Stimulated activated CD4-positive, alpha-beta T cell treated with anti-CD3 and anti-CD28 coated beads, Interleukin-1b, Interleukin-23, amount 100 ng/mL, for 4 hours (primary cell): ENCODE measurements at places on chromosomes 7 and 10.

- DNase-seq = no peak
Measured at GRCh38 chr7:80630608-80631405, 7.6 kb upstream of the CD36 start.

DNA sequence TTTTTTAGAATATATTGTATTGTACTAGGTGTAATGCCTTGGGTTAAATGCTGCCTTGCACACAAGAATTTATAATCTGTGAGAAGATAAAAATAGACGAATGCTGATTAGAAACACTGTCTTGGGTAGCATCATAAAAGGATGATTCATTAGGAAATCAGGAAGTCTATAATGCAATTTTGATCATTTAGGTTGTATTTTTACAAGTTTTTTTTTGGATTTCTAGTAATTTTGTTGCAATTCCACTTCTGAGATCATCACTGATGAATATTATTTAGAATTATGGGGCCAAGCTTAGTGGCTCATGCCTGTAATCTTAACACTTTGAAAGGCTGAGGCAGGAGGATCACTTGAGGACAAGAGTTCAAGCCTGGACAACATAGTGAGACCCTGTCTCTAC is 29.6 kb downstream of the WBP1L start:
- no peak for DNase-seq

DNA sequence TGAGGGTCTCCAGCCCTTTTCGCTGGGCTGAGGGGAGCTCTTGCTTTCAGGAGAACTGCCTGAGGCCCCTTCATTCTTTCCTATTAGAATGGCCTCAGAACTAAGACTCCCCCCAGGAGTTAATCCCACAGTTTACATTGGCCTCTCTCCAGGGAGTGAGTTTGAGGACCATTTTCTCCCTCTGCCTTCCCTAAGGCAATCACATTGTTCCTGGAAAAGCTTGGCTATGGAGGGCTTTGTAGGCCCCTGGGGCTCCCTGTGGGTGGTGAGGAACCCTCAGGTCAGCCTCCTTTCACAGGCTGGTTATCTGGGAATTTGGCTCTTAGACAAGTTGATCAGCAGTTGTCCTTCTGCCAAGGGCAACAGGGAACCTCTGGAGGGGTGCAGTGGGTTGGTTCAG is 343.7 kb downstream of the RPS24 start:
- no peak for DNase-seq

DNA sequence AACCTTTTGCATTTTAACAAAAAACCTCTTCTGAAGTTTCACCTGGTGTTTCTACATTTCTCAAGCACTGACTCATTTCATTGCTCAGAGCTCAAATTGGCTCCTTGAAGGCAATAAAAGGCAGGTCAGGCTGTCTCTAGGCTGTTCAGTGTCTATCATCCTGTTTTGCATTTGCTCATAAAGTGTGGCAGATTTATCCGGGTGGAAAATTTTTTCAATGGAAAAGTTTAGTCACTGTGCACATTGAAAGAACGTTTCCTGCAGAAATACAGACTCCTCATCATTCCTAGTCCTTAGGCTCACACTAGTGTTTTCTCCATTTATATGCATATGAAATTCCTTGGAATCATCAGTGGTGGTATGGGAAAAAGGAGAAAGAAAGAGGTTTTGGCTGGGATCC is 114.2 kb upstream of the DGKB start:
- DNase-seq = no peak

- no peak for DNase-seq
Measured at GRCh38 chr7:100091411-100092181, 2.8 kb downstream of the COPS6 start.

DNA sequence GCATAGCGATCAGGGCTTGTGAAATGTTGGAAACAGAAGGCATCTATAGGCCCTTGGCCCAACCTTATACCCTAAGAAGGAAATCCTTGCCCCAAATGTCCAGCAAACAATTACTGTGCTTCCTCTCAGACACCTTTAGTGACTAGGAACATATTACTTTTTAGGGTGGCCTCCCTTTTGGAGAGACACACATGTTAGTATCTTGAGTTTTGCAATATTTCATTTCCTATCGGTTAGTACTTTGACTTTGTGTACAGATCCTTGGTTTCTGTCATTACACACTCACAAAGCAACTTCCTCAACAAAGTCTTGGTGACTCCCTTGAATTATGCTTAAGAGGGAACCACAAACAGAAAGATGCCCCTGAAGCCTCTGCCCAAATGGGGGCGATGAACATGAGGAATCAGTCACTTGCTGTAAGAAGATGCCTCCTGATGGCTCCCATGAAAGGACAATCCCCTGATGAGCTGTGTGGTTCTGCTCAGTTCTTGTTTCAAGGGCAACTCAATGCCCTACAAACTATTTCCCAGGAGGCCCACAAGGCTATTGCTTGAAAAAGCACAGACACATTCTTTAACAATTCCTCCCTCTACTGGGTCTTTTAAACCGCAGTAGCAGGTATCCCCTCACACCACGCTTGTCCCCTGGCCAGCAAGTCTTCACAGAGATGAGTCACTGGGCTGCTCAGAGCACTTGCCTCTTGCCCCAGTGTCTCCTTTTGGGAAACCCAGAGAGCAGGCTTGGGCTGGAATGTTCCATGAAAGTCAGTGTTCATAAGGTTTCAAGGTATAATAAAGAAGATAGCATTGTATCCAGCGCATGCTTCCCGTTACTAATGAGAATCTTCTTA is 196.2 kb downstream of the FANK1 start:
- no peak for DNase-seq

GRCh38 chr7:156327474-156327873 is 313.1 kb upstream of the RNF32 start:
- no peak for DNase-seq

DNA sequence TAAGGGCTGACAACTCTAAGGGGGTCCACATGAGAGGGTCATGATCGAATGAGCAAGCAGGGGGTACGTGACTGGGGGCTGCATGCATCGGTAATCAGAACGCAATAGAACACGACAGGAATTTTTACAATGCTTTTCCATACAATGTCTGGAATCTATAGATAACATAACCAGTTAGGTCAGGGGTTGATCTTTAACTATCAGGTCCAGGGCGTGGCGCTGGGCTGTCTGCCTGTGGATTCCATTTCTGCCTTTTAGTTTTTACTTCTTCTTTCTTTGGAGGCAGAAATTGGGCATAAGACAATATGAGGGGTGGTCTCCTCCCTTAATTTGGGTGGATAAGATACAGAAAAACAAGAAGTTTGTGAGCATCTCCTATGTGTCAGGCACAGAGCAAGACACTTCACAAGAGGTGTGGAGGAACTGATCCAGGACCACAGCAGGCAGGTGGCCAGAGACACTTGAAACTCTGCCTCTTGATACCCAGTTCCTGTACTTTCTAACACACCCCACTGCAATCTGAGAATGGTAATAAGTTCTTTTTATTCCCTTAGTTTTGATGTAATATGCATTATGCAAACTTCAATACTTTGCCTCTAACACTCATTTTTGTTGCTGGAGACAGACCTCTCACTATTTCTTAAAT is 18.0 kb upstream of the MRLN start:
- no peak for DNase-seq

DNA sequence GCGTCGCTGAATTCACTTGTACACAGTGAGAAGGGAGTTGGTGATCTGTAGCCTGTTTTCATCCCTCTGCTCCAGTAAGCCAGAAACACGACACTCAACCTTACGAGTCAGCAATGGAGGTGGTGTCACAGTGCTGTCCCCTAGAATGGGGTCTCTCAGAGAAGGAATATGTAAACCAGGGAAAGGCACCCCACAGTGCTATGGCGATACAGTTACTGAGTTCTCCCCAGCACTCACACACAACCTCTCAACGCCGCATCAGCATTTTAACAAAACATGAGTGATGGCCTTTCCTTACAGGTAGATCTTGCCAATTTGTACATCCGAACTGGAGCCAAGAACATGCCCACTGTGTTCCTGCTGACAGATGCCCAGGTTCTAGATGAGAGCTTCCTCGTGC is 196.3 kb downstream of the CDCA7L start:
- DNase-seq = no peak

- no peak for DNase-seq
Measured at GRCh38 chr7:28433699-28434219, 21.4 kb downstream of the CREB5 start.

- no peak for DNase-seq
Measured at GRCh38 chr7:91047636-91048035, 216.6 kb upstream of the FZD1 start.

DNA sequence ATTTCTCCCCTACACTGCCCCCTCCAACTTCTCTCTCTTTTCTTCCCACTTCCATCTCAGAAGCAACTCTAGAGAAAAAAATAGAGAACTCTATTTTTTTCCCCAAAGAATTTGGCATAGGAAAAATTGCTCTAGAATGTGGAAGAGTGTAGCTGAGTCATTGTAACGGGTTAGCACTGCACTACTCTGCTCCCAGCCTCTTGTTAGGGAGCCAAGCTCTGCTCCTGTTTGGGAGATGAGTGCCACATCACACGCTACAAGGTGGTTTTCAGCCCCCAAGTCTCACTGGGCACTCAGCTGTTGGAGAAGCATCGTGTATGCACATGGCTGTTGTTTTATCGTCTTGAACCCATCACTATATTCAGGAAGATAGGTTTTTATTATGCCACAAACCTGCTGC is 136.4 kb downstream of the BMPER start:
- DNase-seq = no peak

DNA sequence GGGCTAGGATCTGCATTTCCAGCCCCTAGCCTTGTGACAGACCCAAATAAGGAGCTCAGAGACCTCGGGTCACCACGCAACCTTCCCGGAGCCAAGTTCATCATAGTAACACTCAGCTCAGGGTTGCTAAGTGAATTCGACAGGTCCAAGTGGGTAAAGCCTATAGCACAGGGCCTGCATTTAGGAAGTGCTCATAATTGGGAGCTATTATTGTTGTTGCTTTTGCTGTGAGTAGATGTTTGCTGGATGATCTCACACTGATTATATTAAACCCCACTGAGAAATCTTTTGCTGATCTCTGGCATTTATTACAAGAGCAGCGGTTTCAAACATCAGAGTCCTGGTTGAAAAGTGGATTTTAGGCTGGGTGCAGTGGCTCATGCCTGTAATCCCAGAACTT is 20.3 kb upstream of the SAR1A start:
- no peak for DNase-seq

- no peak for DNase-seq
Measured at GRCh38 chr10:113776553-113776952, 25.1 kb downstream of the PLEKHS1 start.

GRCh38 chr7:54728411-54728810 is 30.6 kb downstream of the SEC61G start:
- no peak for DNase-seq
